ENCODE measurements at places on chromosomes 6 and 20. TPM values are rescaled to one million over a fixed set of nuclear protein-coding genes. Genes with fewer than 3 reads are reported as not detected.
A peak's percentile ranks its signal among the peaks of the same experiment; 100 is the strongest.

HLA-DQA2 gene
- not detected for total RNA-seq

SLPI gene
- not detected for total RNA-seq

THEMIS gene
- total RNA-seq = 22.9 TPM

CLVS2 gene
- not detected for total RNA-seq

DNA sequence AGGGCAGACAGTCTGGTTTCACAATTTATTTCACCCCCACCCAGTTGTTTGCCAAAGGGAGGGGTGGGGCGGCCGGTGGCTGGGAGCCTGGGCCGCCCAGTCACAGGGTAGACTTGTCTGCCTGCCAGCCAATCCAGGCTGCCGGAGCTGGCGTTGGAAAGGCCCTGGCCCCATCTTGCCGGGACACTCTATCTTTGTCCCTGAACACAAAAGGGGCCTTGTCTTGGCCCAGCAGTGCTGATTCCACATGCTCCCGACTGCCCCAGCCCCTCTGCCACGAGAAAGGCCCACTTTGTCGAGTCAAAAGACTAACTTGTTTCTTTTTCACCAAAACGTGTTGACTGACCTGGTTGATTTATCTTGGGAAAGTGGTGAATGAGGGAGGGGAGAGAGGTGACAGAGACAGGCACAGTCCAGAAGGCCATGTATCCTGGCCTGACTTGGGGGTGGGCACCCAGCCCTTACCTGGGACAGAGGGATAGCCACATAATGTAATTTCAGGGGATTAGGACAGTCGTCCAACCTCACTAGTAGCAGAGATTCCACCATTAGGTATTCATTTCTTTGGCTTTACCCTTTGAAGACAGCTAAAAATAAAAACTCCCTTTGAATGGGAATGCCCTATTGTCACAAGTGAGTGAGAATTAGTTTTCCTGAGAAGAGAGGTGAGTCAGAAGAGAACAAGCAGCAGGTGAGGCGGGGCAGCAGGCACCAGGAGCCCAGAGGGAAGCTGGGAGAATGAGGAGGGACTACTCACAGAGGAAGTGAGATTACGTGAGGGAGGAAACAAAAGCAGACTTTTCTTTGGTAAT, 67.0 kb upstream of the SIRPA start:
- no peak for DNase-seq

DNA sequence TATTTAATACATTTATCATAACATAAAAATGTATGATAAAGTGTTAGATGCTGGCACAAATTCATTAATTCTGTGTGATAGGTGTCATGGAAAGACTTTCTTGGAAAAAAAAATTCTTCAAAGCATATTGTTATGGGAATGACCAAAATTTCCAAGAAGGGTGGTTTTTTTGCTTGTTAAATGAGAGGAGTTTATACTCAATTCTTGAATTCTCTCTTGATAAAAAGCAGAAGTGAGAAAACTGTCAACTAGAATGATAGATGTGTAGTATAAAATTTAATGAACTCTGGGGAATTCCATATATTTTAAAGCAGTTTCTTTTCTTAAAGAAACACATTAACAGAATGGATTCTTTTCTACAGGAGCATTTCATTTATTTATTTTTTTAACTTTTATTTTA, 62.0 kb upstream of the SNAP91 start:
- no peak for DNase-seq

DNA sequence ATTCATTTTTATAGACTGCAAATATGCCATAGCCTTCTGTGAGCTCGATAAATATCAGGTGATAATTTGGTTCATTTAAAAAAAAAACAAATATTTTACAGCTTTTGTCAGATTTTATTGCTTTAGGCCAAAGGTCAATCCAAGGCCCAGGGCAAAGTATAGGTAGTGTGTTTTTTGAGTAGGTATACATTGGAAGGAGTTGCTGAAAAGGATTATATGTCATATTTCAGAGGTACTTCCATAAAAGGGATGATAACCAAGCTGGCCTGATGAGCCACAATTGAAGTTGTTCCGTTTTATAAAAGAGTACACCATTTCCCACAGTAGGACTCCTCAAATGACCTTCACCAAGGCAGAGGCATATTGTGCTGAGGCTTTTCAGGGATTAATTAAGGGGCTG, 452.8 kb upstream of the FLRT3 start:
- no peak for DNase-seq

GRCh38 chr6:49497304-49497703, 2.4 kb upstream of the GLYATL3 start:
- DNase-seq = no peak

- no peak for DNase-seq
These were observed 3.8 kb downstream of the GUCA1A start for GRCh38 chr6:42176981-42177380.

DNA sequence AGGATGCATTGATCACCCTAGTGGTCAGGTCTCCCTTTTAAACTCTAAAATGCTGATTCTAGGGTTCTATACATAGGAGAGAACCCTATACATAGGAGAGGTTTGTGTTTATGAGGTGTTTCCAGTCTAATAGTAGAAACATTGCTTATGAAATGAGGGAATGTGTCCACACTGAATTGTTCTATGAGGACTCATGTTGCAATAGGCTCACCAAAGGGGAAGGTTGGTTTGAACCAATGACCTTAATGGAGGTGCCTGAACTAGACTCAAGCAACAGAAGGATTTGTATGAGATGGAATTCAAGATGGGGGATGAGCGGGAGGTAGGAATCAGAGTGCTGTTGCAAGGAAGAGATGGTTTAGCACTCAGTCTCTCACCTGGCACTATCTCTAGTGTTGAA, 33.5 kb upstream of the UBR2 start:
- no peak for DNase-seq

DNA sequence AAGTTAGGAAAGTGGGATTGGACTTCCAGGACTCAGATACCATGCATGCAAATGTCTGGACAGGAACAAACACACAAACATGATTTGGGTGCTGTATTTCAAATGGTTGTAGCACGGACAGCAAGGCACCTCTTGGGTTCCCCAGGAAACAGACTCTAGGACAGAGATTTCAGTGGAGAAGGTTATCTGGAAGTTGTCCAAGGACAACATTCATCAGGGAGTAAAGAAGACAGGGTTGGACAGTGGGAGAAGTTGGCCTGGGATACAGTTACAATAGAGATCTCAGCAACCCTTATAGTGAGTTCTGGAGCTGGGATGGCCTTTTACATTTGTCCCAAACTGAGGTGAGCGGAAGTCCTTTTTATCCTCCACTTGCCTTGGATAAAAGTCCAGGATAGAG, 19.8 kb upstream of the TINAG start:
- DNase-seq = no peak

DNA sequence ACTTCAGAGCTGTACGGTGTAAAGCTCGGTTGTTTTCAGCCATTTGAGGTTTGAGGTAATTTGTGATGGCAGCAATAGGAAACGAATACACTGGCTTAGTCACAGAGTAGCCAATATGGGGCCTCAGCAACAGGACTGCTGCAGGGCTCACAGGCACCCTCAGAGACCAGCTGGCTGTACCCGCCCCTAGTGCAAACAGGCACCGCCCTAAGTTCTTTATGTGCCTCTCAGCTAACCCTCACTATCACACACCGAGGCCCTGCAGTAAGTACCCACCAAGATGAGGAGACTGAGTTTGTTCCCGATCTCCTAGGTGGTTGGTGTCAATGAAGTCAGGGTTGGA, 11.2 kb upstream of the SERPINB9 start:
- no peak for DNase-seq

DNA sequence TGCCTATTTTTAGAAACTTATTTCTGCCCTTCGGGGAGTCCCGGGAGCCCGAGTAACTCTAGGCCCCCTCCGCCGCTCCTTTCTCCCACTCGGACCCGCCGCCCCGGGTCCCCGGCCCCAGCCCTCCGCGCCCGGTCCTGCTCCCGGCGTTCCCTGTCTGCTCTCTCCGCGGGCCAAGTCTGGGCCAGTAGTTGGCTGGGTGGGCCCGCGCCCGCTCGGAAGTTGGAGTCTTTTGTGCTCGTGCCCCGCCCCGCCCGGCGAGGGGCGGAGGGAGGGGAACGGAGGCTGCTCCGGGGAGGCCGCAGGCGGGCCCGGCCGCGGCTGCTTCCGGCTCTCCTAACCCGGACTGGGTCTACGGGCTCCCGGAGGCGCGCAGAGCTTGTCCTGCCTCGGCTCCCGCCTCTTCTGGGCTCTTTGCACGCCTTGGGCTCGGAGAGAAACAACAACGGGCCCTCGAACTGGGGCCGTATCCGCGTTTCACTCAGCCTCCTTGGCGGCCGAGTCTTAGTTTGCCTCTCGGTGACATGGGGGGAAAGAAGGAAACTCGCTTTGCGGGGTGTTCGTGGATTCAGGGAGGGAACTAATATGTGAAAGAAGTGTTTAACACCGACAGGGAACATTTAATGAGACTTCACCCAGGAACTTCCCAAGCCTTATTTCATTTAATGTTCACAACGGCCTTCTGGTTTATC, 657 bp downstream of the RALY start:
- DNase-seq = peak; percentile 88

DNA sequence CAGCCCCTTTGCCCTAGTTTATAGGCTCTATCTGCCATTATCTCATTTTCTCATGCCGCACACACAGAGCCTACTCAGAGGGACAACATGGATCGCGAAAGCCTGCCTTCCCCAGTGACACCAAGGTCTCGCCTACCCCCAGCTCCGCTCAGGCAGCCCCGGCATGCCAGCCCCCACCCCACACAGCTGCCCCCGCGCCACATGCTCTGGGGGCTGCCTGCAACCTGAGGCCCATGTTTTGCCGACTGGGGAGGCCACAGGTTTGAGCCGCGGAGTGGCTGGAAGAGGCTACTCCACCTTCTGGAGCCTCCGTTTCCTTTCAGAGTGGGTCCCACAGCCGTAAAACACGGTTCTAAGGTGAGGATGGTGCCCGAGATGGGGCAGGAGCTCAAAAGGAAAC, 102.1 kb downstream of the ASXL1 start:
- DNase-seq = no peak

DNA sequence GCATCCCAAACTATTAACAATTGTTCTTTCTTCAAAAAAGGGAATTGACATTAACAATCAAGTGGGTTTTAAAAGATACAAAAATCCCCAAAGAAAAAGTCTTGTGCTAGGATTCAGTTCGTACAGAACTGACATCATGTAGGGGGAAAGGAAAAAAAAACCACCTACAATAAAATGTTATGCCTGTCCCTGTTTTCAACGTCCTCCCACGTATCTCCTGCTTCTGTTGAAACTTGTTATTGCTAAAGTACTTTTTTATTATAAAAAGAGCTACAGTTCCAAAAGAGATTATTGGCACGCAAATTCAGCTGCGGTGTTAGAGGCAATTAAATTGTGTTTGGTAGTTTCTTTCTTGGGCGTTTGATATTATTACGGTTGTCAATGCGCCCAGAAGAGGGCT, 102.8 kb upstream of the PHACTR1 start:
- DNase-seq = no peak

DNA sequence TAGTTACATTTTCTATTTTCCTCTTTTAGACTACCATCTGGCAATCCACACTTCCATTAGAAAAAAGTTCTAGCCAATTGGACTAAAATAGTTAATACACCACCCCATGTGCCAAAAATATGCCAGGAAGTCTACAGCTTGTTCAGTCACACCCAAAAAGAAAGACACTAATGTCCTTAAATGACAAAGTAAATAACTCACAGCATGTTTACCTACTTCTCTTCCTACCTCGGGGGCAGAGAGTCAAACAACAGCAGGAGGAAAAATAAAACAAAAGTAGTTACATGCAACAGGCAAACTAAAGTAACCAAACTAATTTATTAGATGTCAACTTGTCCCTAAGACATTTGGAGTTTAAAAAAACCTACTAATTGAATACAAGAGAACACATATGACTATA, 57.0 kb downstream of the UBE3D start:
- DNase-seq = no peak

DNA sequence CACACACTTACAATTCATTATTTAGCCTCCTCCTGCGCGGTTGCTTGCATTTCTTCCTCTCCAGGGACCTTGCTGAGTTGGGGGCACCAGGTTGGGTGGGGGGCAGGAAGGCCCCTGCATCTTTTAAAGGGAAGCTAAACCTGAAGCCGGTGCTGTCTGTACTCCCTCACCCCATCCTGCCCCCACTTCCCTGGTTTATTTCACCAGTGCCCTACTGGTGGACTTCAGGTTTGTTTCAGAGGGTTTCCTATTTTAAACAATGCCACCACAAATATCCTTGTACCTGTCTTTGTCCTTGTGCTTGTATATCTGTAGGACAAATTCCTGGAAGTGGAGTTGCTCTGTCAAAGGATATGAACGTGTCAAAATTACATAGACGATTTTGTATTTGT, 21.0 kb downstream of the PTK7 start:
- DNase-seq = no peak

- DNase-seq = no peak
These were observed 1.3 kb upstream of the CDYL start for GRCh38 chr6:4774715-4775493.

- DNase-seq = no peak
These were observed 116.6 kb upstream of the LGSN start for GRCh38 chr6:63436356-63436755.

DNA sequence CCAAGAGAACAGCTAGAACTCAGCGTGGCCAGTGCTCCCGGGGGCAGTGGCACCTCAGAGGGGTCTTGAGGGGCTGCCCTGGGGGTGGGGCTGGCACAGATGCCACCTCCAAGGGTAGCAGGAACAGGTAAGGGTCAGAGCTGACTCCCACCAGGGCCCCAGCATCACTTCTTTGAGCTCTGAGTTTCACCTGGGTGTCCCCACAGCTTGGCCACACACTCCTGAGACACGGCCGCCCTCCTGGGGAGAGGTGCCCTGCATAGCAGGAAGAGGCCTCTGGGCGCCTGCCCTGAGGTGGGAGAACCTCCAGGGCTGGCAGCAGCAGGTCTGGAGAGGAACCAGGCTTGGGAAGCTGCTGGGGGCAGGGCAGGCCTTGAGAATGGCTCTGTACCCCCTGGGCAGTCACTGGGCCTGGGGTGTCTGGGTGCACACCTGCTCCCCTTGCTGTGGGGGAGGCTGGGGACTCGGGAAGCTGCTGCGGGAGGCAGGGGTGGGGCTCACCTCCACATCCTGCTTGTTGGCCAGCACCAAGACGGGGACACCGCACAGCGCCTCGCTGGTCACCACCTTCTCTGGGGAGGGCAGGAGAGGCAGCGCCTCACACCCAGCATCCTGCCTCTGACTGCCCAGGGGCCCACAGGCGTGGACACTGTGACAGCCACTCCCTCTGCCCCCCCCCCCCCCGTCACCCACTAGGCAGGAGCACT, 5.0 kb downstream of the TNFRSF6B start:
- peak; percentile 13 for DNase-seq

GRCh38 chr6:27830212-27830599, 82.0 kb downstream of the OR2B2 start:
- DNase-seq = no peak

- no peak for DNase-seq
These were observed 188.8 kb downstream of the TMEM242 start for GRCh38 chr6:157134402-157135047.

GRCh38 chr20:12153628-12154027, 235.9 kb downstream of the BTBD3 start:
- DNase-seq = no peak

DNA sequence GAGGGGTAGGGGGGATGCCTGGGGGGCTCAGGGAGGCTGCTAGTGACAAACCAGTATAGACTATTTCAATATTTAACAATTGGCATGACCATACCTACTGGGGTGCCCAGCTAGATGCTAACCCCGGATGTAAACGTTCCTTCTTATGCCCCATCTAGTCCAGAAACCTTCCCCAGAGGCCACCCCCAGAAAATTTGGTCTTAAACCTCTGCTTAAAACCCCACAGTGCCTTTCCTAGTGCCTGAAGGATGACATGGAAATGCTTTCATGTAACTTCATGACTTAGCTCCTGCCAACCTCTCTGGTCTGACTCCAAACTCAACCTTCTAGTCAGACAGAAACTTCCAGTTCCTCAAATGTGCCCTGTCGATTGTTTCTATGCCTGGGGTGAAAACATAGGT, 52.0 kb downstream of the JPH2 start:
- DNase-seq = peak; percentile 26

- DNase-seq = no peak
These were observed 120.2 kb downstream of the QRSL1 start for GRCh38 chr6:106749609-106750008.
